ENCODE measurements at places on chromosomes 12 and 14. TPM values are rescaled to one million over a fixed set of nuclear protein-coding genes. Genes with fewer than 3 reads are reported as not detected.

- no peak for DNase-seq
Observed at GRCh38 chr12:131749618-131750315, 38.9 kb downstream of the SFSWAP start.

GRCh38 chr12:72574138-72574537 lies 302.0 kb downstream of the TRHDE start:
- DNase-seq, result no peak

GRCh38 chr12:132502149-132502881 lies 12.4 kb downstream of the FBRSL1 start:
- no peak for DNase-seq

The OLR1 gene
- polyA plus RNA-seq, result 6.9 TPM

GRCh38 chr12:118498171-118498570 lies 121.8 kb downstream of the SUDS3 start:
- no peak for DNase-seq

The SPIC gene
- not detected for polyA plus RNA-seq

- DNase-seq, result no peak
Observed at GRCh38 chr14:22846811-22847307, 10.5 kb downstream of the MMP14 start.

- no peak for DNase-seq
Observed at GRCh38 chr12:894226-894625, 55.3 kb downstream of the RAD52 start.

The JPH4 gene
- not detected for polyA plus RNA-seq

GRCh38 chr14:101109981-101110728 lies 206.6 kb upstream of the RTL1 start:
- no peak for DNase-seq

DNA sequence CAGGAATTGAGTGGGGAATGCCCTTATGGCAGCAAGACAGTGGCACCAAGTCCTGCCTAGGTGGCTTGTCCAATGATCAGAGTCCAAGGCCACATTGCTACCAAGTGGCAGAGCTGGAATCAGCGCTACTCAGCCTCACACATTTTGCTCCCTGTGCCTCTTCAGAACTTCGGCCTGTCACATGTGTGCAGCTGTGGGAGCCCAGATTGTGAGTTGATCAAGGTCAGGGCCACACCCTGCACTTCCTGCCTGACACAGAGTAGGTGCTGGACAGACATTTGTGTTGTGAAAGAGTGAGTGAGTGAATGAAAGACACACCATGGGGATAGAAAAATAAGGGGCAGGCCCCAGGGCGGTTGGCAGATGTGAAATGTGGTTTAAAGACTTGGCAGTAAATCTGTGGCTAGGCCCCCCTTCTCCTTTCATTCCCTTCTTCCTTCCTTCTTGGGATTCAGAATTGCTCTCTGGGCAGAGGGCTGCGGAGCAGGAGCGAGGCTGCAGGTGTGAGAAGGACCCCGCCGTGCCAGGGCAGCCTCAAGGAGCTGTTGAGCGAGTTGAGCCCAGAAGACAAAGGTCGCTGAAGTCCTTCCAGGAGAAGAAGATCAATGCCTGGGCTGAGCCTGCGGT lies 83.5 kb downstream of the SLC25A47 start:
- DNase-seq, result no peak

- no peak for DNase-seq
Observed at GRCh38 chr14:97618917-97619690, 821.9 kb downstream of the VRK1 start.

- no peak for DNase-seq
Observed at GRCh38 chr14:75138492-75138891, 11.6 kb upstream of the NEK9 start.

DNA sequence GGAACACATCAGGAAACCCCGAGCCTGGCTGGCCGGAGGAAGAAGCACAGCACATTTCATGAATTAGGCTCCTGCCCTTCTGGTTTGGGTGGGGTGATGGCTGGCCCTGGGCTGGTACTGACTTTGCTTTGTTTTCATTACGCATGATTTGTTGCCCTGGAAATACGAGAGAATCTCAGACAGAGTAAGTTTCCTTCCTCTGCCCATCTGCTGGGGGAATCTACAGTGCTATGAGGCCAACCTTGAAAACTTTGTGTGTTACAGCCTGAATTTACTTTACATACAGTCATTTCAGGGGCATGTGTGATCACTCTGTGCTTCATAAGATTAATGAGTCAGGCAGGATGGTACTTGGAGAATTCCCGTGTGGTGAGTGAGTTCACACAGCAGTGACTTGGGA lies 20.5 kb upstream of the SLC5A8 start:
- peak; percentile 58 for DNase-seq

The FOXN4 gene
- polyA plus RNA-seq, result not detected

The TPPP2 gene
- polyA plus RNA-seq, result not detected

- peak; percentile 93 for DNase-seq
Observed at GRCh38 chr12:5554711-5555110, 122.8 kb downstream of the NTF3 start.

The ACOT4 gene
- 0.67 TPM for polyA plus RNA-seq

GRCh38 chr12:96034621-96035282 lies 635 bp downstream of the LTA4H start:
- DNase-seq, result no peak

DNA sequence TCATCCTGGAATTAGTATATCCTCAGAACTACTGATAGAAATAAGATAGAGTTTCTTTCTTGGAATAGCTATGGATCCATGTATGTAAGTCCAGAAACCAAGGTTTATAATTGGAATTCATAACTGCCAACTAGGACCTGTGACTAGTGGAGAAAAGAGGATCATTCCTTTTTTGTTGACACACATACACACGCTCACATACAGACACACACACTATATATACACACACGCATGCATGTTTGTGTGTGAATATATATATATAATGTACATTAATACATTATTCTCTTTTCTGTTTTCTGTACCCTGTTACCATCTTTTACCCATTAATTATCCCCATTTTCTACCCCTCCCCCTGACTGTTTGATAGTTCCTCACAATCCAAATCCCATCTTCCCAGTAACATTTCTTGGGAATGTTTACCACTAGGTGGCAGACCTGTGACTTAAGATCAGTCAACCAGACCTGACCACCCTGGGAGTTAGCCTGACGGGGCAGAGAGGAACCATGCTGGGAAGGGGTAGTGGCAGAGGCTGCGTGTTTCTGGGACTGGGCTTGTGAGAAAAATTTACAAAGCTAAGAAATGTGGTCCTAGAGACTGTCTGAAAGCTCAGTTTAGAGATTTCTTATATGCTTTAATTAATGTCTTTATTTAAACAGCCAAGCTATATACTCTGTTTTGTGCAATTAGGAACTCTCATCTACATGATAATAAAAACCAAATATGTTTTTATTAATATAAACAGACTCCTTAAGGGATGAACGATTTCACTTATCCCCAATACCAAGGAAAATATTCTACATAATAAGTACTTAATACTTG lies 308.0 kb downstream of the PPFIA2 start:
- no peak for DNase-seq

DNA sequence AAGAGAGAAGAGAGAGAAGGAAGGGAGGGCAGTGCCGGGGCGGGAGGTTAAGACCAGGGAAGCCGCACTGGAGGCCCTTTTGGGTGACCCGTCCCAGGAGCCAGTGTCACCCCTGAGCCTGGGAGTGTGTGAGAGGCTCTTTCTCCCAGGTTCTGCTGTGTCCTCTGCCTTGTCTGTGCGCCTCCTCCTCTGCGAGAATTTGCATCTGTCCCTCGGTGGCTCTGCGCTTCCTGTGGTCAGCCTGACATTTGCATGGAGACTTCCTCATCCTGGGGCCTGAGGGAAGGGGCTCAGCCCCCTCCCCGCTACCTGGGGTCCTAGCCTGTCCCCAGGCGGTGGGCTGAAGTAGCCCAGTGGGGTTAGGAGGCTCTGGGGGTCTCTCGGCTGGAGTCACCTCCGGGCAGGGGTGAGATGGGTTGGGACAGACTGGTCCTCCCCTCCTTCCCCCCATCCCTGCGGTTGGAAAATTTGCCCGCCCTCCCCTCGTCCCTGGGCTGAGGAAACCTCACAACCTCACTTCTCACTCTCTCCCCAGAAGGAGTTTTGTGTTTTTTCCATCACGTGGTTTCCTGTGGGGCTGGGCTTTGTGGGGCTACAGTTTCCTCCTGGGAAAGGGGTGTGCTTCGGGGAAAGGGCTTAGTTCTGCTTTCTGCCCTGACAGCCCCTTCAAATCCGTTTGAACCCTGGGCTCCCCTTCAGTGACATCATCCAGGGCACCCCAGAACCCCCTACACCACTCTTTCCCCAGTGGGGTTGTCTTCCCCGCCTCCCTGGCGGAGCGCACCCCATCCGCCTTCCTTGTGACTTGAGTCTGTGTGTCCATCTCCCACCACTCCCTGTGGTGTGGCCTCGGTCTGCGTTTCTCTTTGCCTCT lies 2.5 kb downstream of the PTPN6 start:
- DNase-seq, result no peak

GRCh38 chr12:22415342-22416309 lies 81.1 kb upstream of the ST8SIA1 start:
- no peak for DNase-seq

GRCh38 chr12:114898159-114898558 lies 214.2 kb upstream of the TBX3 start:
- DNase-seq, result no peak

The HCAR3 gene
- polyA plus RNA-seq, result not detected

DNA sequence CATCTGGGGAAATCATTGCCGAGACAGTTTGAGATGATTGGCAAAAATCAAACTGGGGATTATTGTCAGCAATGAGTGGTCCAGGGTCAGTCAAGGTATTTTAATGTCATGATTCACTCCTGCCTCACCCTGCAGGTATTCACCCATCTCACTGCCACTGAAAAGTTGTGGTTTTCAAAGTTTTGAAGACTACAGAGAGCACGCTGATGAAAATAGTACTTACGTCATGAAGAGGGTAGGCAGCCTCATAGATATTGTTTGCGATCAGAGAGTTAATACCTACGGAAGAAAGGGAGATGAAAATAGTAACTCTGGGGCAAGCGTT lies 138.0 kb downstream of the ANO2 start:
- DNase-seq, result no peak

DNA sequence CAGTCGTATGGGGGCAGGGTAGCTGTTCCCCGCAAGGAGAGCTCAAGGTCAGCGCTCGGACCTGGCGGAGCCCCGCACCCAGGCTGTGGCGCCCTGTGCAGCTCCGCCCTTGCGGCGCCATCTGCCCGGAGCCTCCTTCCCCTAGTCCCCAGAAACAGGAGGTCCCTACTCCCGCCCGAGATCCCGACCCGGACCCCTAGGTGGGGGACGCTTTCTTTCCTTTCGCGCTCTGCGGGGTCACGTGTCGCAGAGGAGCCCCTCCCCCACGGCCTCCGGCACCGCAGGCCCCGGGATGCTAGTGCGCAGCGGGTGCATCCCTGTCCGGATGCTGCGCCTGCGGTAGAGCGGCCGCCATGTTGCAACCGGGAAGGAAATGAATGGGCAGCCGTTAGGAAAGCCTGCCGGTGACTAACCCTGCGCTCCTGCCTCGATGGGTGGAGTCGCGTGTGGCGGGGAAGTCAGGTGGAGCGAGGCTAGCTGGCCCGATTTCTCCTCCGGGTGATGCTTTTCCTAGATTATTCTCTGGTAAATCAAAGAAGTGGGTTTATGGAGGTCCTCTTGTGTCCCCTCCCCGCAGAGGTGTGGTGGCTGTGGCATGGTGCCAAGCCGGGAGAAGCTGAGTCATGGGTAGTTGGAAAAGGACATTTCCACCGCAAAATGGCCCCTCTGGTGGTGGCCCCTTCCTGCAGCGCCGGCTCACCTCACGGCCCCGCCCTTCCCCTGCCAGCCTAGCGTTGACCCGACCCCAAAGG lies 804 bp downstream of the GAPDH start:
- DNase-seq, result no peak

The GDF3 gene
- not detected for polyA plus RNA-seq

The VRTN gene
- not detected for polyA plus RNA-seq

- peak; percentile 45 for DNase-seq
Observed at GRCh38 chr12:93176165-93176564, 201.6 kb upstream of the NUDT4 start.

GRCh38 chr14:32413967-32414640 lies 85.0 kb downstream of the AKAP6 start:
- DNase-seq, result no peak
